Sigmoid colon (tissue), 7 donors: ENCODE measurements at places on chromosomes 11 and 22.
A peak's percentile ranks its signal among the peaks of the same experiment; 100 is the strongest.

GRCh38 chr11:108402241-108402640 is 65.1 kb downstream of the C11orf65 start:
- DNase-seq: no peak

GRCh38 chr22:28186641-28187040 is 267.6 kb upstream of the PITPNB start:
- no peak for DNase-seq

GRCh38 chr11:33932721-33933120 is 40.8 kb upstream of the LMO2 start:
- no peak for DNase-seq

- DNase-seq: no peak
Observed at GRCh38 chr22:37930952-37931440, 22.4 kb downstream of the C22orf23 start.

DNA sequence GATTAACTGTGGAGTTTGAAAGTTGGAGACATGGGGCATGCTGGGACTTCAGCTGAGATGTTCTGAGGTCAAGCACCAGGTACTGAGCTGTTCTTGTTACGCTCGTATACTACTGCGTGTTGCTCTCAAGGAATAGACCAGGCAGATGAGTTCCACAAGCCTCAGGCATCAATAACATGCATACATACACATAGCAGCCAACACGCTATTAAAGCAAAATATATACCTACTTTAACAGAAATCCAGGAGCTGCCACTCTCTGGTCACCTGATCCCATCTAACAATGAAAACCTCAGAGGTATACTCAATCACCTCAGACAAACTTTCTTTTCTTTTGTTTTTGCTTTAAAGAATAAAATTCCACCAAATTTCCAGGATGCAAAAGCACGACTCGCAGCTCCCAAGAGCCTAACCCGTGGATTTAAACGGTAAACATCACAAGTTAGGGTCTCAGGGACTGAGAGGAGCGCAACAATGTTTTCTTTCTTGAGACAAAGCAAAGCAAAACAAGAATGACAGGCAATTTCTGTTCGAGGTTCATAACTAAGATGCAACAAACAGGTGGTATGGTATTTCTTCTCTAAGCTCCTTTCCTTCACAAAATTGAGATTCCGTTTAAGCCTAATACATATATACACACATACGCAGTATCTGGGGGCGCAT is 16.5 kb downstream of the BLID start:
- DNase-seq: no peak

- no peak for DNase-seq
Observed at GRCh38 chr11:78259777-78260487, 71.2 kb downstream of the USP35 start.

- no peak for DNase-seq
Observed at GRCh38 chr11:92388380-92388779, 163.8 kb downstream of the FAT3 start.

- DNase-seq: peak; percentile 7
Observed at GRCh38 chr22:19635644-19636043, 78.7 kb upstream of the SEPTIN5 start.

GRCh38 chr11:32152821-32153220 is 61.9 kb downstream of the RCN1 start:
- no peak for DNase-seq

DNA sequence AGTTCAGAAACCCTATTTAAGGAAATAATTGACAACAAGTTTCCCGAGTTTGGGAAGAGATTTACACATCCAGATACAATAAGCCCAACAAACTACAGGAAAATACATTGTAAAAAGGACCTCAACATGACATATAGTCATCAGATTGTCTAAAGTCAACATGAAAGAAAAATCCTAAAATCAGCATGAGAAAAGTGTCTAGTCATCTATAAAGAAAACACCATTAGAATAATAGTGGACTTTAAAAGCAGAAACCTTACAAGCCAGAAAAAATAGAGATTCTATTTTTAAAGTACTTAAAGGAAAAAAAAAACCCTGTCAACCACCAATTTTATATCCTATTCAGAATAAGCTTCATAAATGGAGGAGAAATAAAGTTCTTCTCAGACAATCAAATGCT is 1.4 kb upstream of the OR5B2 start:
- no peak for DNase-seq

- no peak for DNase-seq
Observed at GRCh38 chr22:25741692-25742626, at the start of gene MYO18B. MYO18B (plus strand) TSS chr22:25742188; CDS start chr22:25761093, 18,905 bp downstream.

DNA sequence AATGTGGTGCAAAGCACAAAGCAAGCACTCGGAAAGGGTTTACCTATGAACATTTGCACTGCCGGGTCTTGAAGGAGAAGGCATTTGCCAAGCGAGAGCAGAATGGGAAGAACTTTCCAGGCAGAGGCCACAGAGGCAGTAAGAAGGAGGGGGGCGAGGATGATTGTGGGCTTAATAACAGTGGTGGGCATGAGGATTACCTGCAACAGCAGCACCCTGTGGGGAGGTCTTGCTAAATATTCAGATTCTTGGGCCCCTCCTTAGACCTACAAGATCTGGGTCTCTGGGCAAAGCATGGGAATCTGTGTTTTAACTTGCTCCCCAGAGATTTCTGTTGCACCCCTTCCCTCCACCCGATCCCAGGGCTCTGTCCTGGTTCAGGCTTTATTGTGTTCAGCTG is 75.1 kb upstream of the ZBED5 start:
- DNase-seq: no peak

DNA sequence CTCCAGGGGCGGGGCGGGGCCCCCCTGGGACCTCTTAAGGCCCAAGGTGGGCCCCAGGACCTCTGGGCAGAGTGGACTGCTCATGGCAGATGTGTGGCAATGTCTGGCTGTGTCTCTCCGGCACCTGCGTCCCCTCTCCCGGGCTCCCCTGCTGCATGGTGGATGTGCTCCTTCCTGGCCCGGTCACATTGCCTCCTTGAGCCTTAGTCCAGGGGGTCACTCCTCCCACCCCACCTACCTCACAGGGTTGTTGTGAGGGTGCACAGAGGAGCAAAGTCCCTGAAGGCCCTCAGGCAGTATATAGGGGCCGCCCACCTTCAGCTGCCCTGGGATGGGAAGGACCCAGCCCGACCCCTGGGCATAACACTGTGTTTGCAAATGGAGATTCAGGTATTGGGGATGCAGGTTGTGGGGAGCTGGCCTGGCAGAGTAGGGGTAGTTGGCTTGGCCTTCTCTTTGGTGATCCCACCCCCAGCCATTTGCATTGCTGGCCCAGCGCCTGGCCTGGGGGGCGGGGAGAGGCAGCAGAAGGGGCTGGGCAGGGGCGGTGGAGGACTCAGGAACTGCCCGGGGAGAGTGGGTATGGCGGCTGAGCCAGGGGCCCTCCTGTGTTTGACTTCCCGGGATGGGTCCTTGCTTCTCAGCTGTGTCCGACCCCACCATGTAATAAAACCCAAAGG is 11.3 kb downstream of the KCTD17 start:
- no peak for DNase-seq

DNA sequence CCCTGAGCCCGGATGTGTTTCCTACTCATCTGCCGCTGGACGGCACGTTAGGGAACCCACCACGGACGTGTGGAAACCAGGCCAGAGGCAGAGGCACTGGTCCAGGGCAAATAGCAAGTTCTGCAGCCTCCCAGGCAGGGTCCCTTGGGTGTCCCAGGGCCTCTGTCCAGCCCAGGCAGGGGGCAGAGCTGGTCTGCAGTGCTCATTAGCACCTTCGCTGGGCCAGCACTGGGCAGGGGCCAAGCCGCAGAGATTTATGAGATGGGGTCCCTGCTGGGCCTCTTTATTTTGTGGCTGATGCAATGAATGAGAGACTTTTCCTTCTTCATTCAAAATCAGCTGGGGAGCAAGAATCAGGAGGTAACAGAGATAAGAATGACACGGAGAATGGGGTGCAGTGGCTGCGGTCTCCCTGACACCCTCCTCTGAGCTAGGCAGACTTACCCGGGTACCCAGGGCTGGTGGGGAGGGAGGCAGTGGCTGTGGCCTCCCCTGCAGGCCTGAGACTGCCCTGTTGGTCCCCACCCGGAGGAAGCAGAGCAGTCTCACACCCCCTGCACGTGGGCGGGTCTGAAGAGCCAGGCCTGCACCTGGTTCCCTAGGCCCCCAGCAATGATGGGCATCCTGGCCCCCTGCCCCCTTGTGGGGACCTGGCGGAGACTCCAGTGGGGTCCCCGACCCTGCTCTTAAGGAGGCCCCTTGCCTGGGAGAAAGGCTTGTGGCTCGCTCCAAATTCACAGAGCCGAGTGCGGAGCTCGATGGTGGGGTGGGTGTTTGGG is 14.0 kb upstream of the PARVG start:
- DNase-seq: no peak

DNA sequence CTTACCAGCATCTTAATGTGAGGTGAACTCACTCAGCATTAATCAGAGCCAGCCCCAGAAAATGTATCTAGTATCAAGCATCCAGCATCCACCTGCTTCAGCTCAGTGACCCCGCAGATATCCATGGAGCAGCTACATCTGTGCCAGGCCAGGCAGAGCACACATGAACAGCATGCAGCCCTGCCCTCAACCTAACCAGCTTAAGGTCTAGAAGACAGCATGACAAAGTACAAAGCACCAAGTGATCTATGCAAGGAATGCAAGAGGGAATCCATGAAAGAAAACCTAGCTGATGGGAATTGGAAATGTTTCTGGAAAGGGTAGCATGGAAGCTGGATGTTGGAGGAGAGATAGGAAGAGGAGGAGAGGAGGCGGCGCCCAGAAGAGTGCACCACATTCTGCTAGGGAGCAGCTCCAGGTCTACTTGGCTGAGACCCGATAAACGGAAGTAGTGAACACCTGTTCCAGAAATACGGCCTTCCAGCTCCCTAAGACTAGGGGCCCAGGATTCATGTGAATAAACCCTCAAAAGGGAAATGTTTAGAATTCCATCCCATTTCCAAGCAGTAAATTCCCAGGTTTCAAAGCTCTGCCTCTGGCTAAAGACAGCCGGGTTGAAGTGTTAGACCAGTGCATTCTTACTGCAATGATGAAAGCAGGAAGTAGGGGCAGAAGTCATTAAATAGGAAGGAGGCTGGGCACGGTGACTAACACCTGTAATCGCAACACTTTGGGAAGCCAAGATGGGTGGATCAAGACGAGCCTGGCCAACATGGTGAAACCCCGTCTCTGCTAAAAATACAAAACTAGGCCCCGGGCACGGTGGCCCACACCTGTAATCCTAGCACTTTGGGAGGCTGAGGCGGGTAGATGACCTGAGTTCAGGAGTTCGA is 23.5 kb upstream of the L3MBTL2 start:
- no peak for DNase-seq

DNA sequence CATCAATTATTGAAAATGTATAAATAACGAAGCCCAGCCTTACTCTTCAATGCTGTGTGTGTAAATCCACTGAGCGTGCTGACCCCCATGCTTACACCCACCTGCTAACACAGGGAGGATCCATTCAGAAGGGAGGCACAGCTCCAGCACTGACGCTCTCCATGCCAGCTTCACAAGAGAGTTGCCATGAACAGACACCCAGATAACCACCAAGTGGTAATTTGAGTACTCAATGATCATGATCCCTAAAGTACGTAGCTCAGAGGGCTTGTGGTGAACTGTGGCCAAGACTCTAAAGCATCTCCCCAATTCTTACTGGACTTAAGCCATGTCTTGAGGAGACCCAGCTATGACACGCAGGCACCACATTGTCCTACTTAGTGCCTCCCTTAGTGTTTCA is 98.7 kb downstream of the IGLL1 start:
- no peak for DNase-seq

DNA sequence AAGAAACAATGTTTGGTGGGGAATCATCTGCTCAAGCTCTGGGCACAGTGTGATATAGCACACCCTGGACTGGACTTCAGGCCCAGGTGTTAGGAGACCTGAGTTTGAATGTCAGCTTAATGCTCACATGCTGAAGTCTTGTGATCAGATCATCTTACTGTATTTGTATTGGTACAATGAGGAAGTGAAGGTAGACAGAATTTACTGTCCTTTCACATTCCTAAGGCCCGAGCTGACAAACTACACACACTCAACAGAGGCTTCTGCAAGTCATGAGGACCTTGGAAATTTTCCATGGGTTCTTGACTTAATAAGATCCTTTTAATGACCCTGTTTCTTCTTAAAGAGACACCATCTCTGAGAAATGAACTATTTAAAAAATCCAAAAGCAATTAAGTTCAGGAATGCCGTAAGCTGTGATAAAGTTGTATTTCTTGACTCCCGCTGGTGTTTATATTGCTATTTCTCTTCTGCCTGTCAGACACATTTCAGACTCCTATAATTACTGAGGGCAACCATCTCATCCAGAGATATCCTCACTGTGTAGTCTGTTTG is 802.0 kb downstream of the DLG2 start:
- no peak for DNase-seq
